ENCODE measurements at places on chromosomes 7 and 10.

GRCh38 chr7:31059551-31059950, 7.4 kb downstream of the ADCYAP1R1 start:
- no peak for DNase-seq

GRCh38 chr10:16887565-16887964, 70.3 kb upstream of the RSU1 start:
- DNase-seq, result no peak

GRCh38 chr7:88545663-88546062, 213.8 kb upstream of the ZNF804B start:
- no peak for DNase-seq

GRCh38 chr10:8065651-8066050, 11.2 kb downstream of the GATA3 start:
- DNase-seq, result no peak

DNA sequence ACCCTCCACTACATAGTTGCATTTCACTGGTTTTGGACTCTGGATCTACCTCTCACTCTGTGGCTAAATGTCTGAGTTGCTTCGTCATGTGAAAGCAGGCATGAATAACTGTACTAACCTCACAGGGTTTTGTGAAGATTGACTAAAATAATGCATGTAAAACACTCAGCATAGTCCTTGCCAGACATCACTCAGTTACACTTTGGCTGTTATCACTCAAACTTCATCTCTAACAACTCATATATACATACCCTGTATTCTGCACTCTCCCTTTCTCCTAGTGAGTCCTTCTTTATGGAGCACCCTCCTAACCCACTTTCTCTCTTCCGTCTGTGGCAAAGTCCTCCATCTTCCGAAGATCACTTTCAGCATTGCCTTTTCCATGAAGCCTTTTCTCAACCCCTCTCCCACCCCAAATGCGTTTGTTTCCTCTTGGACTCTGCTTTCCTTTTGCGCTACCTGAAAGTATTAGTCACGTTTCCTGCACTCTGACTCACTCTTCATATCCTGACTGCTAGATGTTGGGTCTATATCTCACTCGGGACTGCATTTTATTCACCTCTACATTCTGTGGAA, 72.6 kb downstream of the OSBPL3 start:
- no peak for DNase-seq

DNA sequence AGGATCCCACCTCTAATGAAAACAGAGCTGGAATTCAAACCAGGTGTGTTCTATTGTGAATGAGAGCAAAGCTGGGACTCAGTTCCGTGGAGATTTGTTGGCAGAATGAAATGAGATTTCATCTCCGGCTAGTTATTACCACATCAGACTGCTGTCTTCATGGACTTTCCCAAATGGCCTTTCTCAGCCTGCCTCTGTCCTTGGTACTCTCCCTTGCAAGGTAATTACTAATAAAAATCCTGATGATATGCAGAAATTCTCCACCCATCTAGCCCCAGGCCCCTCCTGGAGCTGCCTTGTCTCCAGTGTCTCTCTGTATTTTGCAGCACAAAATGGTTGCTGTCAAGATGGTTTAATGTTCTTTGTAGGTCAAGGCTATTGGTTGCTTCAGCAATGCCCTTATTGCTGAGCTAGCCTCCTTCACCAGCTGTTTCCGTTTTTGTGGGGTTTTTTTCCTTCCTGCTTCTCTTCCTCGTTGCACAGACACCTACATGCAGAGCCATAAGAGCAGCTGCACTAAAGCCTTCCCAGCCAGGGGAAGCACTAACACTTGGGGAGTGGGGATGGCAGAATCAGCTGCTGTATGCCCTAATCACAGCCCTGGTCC, 185.0 kb upstream of the GHITM start:
- no peak for DNase-seq

- DNase-seq, result no peak
Measured at GRCh38 chr10:52308251-52309031, 5.6 kb upstream of the DKK1 start.

GRCh38 chr7:25964483-25964991, 187.5 kb upstream of the NFE2L3 start:
- no peak for DNase-seq

- no peak for DNase-seq
Measured at GRCh38 chr7:22962775-22963350, 51.1 kb downstream of the HYCC1 start.

DNA sequence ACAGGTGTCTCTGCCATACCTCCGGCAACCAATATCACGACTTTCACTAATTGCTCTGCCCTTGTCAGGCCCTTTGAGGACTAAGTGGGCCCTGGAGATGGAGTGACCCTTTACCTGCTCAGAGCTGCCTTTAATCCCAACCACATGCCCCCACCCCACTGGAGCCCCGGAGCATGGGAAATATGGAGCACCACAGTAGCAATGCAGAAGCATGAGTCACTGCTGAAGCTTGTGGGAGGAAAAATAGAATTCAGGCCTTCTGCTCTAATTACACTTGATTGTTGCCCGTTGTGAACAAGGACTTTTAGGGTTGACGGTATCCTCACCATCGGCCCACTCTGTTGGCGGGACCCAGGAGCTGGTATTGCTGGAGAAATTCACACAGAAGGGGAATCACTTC, 52.5 kb upstream of the FRMD4A start:
- DNase-seq, result no peak

- no peak for DNase-seq
Measured at GRCh38 chr7:121810831-121811672, 61.9 kb upstream of the PTPRZ1 start.

- DNase-seq, result no peak
Measured at GRCh38 chr7:15073301-15073700, 170.8 kb upstream of the DGKB start.

GRCh38 chr10:23094786-23095403, 484 bp upstream of the MSRB2 start:
- DNase-seq, result no peak

DNA sequence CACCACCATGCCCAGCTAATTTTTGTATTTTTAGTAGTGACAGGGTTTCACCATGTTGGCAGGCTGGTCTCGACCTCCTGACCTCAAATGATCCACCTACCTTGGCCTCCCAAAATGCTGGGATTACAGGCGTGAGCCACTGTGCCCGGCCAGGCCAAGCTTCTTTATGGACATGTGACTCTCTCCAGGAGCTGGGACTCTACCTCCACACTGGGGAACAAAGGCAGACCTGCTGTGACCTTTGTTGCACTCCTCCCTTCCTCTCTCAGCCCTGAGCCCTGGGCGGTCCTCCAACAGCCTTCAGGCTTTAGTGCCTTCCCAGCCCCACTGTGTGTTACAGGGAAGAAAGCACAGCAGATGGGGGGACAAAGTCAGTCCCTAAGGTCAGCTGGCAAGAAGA, 55.0 kb upstream of the DUSP5 start:
- no peak for DNase-seq

GRCh38 chr7:54769203-54769602, 10.2 kb upstream of the SEC61G start:
- no peak for DNase-seq
